ENCODE measurements at places on chromosomes 6 and 20.
A peak's percentile ranks its signal among the peaks of the same experiment; 100 is the strongest.

DNA sequence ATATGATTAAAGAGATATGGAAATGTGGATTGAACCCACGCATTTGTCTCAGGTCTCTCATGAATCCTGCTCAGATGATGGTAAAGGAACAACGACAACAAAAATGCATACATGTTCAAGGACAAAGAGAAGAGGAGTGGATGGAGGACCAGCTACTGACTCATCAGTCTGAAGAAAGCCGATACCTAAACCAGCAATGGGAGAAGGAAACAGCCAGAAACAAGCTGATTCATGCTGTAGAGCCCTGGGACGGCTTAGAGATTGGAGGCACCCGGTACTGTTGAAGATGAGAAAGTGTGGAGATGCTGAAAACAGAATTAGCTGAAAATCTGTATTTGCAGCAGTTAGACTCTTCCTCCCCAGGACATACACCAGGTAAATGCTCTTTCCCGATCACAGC is 14.4 kb upstream of the RIPPLY2 start:
- no peak for DNase-seq

GRCh38 chr6:40343877-40344565 is 243.1 kb downstream of the LRFN2 start:
- no peak for DNase-seq

- no peak for DNase-seq
Measured at GRCh38 chr6:149545258-149545753, 537 bp downstream of the PPIL4 start.

GRCh38 chr6:26273673-26274588 is 91.1 kb upstream of the BTN3A2 start:
- no peak for DNase-seq

GRCh38 chr6:120304223-120304622 is 954.7 kb upstream of the MAN1A1 start:
- DNase-seq = no peak

DNA sequence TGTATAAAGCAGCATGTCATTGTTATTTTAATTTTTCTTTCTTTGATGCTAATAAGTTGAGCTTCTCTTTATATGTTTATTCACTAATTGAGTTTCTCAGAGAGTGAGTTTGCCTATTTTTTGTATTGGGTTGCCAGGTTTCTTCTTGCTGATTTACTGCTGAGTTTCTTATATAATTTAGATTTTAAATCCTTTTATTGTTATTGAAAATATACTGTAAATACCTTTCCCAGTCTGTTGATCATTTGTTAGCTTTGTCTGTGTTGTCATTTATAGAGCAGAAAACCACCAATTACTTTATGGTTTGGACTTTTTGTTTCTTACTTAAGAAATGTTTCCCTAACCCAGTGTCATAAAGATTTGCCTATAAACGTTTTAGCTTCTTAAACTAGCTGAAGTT is 17.1 kb upstream of the RIMS4 start:
- no peak for DNase-seq

DNA sequence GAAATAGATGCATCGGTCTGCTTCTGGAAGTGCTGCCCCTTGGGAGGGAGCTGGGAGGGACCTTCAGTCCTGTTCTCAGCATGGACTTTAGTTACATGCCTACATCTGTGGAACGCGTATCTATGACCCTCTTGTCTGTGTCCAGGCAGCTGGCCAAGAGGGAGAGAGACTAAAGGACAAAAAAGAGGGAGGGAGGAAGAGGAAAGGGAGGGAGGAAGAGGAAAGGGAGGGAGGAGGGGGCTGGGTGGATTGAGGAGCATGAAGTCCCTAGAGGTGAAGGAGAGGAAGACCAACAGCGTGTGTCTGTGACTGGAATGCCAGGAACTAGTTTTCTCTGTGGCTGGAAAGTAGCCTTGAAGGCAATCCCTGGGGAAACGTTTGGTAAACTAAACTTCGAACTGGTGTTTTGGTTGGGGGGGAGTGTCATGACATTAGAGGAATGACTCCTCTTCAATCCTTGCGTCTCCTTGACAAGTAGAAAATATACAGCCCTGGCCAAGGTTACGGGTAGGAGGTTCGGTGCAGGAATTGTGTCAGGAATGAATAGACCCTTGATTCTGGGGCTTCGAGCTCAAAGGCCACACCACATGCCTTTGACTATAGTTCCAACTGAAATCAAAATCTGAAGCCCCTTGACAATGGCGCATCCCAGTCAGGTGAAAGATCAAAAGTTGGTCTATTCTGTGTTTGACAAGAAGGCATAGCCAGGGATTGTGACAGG is 52.0 kb upstream of the PLEKHG1 start:
- DNase-seq = no peak

DNA sequence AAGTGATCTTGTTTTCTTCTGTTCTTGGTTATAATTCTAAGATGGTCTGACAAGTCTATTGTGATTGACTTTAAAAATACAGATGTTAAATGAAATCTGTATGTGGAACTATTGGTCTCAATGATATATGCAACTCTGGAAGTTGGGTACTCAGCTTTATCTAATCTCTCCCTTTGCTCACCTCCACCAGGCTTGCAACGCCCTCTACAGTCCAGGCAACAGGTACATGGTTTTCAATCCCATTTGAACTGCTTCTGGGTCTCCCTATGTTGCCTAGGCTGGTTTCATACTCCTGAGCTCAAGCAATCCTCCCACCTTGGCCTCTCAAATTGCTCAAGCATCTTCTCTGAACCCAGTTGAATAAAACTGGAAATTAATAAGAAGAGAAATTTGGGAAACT is 25.6 kb upstream of the HLA-DQB1 start:
- no peak for DNase-seq

GRCh38 chr6:77092971-77093370 is 370.3 kb downstream of the HTR1B start:
- DNase-seq = no peak

DNA sequence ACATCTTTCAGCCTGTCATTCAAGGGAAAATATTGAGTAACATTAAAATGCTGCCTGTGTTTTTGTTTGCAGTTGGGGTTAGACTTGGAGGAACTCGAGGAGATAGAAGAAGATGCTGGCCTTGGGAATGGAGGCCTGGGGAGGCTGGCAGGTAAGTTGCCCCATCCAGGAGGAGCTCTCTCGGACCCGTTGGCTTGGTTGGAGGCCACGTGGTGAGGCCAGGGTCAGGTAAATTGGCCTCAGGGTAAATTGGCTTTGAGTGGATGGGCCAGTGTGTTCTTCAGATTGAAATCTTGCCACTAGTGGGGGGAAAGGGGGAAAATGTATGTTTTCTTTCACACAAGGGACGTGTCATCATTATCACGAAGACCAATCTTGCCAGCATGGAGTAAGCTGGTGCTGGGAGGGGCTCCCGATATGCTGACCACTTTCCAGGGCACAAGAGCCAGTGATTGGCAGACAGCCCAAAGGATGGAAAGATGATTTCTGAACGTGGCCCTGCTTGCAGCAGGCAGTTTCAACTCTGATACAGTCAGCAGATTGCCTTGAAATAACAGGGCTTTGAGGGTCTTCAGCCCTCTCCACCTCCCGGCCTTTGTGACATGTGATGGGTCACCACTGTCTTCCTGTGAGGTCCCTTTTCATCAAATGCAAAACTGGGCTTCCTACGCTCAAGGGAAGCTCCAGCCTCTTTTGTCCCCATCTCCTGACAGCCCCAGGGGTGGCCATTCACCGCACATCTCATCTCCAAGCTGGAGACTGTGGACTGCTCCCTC is 21.4 kb downstream of the PYGB start:
- no peak for DNase-seq

GRCh38 chr6:34144581-34145160 is 1.2 kb downstream of the GRM4 start:
- DNase-seq = no peak

GRCh38 chr6:4059115-4059777 is 19.7 kb downstream of the FAM217A start:
- DNase-seq = peak; percentile 67

DNA sequence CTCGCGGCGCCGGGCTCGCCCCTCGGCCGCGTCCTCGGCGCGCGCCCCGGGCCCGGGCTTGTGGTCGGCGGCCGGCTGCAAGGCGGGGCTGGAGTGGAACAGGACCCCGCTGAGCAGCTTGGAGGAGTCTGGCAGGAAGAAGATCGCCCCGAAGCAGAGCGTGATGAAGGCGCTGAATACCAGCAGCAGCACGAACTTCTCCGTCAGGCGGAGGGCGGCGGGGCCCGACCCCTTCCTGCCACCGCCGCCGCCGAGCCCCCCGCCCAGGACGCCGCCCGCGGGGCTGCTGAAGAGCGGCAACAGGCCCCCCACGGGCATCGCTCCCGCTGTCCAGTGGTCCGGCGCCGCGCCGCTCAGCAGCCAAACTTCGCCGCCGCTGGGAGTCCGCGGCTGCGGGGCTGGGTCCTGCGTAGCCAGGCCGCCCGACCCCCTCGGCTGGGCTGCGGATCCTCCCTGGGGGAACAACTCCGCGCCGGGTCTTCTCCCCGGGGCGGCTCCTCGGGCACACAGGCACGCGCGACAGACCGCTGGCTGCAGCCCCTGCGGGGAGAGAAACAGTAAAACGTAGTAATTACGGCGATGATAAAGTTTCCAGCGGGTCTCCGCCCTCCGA is 707 bp downstream of the MAN1A1 start:
- no peak for DNase-seq

- no peak for DNase-seq
Measured at GRCh38 chr20:41714030-41714429, 95.9 kb upstream of the CHD6 start.

- DNase-seq = no peak
Measured at GRCh38 chr6:161198783-161199460, 74.9 kb downstream of the AGPAT4 start.

DNA sequence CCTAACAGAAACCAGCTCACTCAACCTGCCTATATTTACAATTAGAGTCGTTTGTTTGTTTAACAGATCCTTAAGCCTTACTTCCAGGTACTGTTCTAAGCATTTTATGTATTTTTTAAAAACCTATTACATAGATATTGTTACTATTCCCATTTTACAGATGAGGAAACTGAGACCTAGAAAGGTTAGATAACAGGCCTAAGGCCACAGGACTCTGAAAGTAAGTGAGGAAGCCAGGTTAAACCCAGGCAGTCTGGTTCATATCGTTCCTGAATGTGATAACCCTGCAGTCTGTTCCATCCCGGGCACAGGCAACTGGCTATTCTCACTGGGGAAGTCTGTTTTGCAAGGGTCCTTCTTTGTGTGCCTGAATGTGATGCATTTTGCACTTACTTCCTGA is 322.2 kb downstream of the FARS2 start:
- DNase-seq = no peak

DNA sequence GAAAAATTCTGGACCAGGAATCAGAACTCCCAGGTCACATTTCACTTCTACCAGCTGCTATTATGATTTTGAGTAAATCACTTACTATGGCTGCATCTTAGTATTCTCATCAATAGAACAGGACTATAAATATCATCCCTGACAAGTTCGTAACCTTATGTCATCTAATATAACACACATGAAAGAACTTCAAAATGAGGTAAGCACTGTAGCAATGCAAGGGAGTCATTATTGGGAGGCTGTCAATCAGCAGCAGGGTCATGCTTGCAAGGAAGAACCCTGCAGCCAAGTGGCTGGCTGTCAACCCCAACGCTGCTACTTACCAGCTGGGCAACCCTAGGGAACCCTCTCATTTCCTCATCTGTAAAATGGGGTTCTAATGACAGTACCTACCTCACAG is 123.3 kb upstream of the B3GAT2 start:
- no peak for DNase-seq

- no peak for DNase-seq
Measured at GRCh38 chr6:29850011-29850553, 22.5 kb downstream of the HLA-G start.

- DNase-seq = no peak
Measured at GRCh38 chr6:141484711-141485110, 648.0 kb upstream of the GJE1 start.

DNA sequence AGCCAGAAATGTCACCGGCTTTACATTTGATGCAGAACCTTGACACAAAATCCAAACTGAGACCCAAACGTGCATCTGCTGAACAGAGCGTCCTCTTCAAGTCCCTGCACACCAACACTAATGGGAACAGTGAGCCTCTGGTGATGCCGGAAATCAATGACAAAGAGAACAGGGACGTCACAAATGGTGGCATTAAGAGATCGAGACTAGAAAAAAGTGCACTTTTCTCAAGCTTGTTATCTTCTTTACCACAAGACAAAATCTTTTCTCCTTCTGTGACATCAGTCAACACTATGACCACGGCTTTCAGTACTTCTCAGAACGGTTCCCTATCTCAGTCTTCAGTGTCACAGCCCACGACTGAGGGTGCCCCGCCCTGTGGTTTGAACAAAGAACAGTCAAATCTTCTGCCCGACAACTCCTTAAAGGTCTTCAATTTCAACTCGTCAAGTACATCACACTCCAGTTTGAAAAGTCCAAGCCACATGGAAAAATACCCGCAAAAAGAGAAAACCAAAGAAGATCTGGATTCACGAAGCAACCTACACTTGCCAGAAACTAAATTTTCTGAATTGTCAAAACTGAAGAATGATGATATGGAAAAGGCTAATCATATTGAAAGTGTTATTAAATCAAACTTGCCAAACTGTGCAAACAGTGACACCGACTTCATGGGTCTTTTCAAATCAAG is 108.4 kb downstream of the RTN4IP1 start:
- no peak for DNase-seq

- DNase-seq = peak; percentile 57
Measured at GRCh38 chr20:1943275-1944002, 48.2 kb downstream of the SIRPA start.

DNA sequence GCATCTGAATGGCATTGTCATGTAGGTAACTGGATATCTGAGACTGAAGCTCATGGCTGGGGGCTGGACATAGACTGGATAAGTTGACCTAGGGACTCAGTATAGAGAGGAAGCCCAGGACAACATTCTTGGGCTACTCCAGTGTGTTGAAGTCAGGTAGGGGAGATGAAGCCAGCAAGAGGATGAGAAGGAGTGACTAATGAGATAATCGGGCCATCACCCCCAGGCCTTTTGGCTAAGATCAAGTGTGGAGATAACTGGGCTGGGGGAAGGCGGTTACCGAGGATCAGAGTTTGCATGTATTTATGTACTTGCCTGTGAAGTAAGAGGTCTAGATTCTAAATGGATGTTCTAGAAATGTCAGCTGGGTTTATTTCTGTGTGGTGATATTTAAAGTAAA is 73.4 kb downstream of the ELOVL2 start:
- no peak for DNase-seq

DNA sequence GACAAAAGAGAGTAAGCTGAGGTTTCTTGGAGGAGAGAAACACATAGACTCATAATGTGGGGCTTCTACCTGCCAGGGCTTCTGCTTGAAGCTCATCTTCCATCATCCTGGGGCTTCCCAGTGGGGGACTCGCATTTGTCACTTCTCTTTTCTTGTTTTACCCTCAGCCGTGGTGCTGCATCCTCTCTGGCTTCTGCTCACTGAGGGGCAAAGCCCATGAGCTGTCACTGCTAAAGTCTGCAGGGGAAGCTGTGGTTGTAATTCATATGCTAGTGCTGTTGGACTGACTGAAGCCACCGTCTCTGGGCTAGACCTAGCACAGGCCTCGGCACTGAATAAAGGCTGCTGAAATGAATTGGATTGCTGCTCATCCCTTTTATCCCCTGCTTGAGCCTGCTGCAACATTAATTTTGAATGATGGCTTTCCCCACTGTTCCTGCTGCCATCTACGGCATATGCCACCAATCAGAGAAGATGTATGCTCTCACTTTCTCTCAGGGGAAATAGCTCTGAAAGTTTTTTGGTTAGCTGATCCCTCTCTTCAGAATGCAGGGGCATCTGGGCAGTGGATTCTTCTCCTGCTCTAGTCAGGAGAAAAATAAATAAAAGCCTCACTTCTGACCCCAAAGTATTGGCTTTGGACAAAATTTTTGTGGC is 568.4 kb upstream of the MAP3K7 start:
- DNase-seq = no peak
